ENCODE measurements at places on chromosomes 4 and X.
A peak's percentile ranks its signal among the peaks of the same experiment; 100 is the strongest.

DNA sequence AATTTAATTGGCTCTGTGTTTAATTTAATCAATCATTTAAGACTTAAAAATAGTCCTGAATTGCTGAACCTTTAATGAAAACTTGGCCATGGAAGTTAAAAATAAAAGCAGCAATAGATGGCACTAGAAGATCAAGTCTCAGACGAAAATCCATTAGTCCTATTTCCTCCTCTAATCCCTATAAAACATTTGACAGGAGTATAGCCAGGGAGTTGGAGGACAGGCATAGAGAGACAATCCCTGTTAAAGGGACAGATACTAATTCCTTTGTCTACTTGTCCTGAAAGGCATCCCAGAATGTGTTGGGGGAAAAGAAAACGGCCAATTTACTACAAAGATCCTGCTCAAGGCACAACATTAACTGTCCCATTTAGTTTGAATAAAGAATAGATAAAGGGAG, 276.3 kb upstream of the TACR3 start:
- no peak for DNase-seq

DNA sequence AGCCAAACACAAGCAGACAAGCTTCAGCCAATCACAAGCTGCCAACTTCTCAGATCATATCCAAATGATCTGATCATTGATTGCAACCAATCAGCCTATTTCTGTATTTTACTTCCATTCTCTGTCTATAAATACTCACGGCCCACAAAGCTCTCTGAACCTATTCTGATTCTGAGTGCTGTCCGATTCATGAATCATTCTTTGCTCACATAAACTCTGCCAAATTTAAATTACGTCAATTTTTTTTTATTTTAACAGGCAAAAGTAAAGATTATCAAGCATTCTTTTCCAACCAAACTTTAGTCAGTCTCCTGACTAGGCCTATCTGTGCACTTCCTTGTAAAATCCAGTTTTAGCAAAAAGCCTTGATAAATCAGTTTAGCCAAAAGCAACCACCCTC, 1.8 kb upstream of the TCEANC start:
- DNase-seq: no peak

DNA sequence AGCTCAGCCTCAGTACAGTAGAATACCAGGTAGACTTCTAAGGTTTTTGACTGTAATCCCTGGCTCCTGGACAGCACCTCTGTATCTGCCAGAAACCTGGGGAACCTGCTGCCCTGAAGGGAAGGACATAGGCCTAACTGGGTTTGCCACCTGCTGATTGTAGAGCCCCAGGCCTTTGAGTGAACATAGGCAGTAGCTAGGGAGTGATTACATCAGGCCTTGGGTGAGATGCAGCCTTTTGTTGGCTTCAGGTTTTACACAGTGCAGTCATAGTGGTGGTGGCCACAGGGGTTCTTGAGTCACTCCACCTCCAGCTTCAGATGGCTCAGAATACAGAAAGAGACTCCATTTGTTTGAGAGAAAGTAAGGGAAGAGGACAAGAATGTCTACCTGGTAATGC, 19.3 kb downstream of the IQCM start:
- DNase-seq: no peak

DNA sequence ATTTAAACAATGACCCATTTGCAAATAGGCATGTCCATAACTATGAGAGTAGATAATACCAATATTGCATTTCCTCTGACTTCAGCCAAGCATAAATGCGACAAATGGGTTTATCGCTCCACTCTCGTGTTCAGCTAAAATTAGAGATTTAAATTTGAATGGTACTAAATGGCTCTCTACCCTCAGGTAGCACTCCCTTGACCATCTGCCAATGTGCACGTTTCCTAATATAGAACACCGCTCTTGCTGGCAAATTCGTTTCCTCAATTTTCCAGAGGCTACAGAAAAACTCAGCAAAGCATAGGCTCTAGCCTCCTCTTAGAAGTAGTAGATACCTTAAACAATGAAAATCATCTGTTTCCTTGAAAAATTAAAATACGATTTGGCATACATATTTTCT, 251.6 kb downstream of the ADGRA3 start:
- DNase-seq: no peak

GRCh38 chr4:184587221-184587620, 62.0 kb downstream of the CASP3 start:
- no peak for DNase-seq

GRCh38 chr4:156952078-156952759, 19.4 kb downstream of the PDGFC start:
- DNase-seq: no peak

DNA sequence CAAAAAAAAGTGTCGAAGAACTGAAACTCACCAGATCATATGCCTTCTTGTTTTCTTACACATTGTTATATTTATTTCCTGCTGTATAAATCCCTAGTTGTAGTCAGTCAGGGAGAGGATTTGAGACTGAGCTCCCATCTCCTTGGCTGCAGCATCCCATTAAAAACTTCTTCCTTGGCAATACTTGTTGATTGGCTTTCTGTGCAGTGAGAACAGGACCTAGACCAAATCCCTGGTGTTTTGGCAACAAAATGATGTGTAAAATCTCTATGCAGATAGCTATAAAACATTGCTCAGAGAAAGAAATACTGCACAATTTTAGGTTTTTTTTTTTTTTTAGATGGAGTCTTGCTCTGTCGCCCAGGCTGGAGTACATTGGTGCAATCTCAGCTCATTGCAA, 47.9 kb downstream of the TRIML1 start:
- DNase-seq: no peak

- peak; percentile 15 for DNase-seq
Measured at GRCh38 chr4:128810331-128810870, 901 bp downstream of the JADE1 start.

DNA sequence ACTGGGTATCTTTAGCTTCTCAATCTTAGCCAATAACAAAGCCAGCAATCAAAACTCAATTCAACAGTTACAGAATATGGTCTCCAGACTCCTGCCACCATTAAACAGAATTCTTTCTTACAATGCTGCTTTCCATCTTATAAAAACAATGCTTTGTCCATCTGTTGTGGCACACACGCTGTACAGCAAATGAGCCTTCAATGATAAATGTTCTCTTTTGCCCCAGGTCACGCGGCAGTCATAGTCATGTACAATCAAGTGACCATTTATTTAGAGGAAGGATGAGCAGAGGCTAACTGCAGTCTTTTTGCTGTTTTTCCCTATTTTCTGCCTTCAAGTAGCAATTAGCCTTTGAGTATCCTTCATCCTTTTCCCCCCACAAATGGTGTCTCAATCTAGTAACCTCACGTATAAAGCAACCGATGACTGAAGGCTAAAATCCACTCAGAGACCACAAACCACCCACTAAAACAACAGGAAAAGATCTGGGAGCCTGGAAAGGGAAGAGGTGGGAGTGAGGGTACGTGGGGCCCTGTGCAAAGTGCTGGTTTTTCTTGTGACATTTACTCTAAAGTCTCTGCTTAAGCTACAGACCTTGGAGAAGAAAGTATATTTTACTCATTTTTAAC, 24.4 kb downstream of the TRIM2 start:
- DNase-seq: no peak

DNA sequence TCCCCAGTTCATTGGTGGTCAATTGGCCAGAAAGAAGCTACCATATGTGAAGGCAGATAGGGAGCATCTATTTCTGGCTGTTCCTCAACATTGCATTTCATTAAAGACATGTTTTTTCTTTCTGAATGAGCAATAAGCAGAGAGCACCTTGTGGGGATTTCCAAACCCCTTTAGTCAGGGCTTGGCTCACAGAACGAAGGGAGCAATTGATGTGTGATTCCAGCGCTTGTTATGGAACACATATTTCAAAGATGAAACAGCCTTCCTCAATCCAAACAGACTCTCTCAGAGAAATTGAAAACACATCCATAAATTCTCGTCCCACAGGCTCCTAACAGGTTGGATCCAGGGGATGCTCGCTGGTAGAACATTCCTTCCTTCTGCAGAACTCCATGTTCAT, 84.1 kb downstream of the CLCN4 start:
- DNase-seq: no peak

GRCh38 chrX:48107717-48108116, 22.7 kb upstream of the SPACA5B start:
- DNase-seq: no peak

DNA sequence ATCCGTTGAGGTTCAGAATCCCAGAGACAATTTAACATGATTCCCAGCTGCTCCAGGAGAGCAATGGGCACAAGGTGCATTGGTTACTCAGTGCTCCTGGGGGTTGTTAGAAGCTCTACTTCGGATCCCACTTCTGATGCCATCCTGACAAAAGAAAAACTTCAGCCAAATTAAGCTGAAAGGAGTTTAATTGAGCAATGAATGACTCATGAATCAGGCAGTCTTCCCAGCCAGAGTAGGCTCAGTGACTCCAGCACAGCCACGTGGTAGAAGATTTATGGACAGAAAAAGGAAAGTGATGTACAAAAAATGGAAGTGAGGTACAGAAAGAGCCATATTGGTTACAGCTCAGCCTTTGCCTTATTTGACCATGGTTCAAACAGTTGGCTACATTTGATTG, 95.7 kb downstream of the PWWP3B start:
- no peak for DNase-seq

DNA sequence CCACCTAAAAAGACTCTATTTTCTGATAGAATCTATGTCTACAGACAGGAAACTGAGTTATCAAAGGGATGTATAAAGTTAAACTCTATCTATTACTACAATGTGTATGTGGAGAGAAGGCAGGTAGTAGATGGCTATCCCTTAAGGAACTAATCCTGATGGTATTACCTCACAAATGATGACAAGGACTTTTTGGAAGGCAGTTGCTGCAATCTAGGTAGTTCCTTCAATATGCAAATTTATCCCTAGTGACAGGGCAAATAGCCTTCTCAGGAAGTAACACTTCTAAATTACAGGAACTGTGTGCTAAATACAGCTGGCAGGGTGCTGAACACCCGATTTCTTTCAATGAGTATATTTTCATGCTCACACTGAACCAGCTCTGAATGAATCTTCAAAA, 177.4 kb downstream of the COL25A1 start:
- no peak for DNase-seq

DNA sequence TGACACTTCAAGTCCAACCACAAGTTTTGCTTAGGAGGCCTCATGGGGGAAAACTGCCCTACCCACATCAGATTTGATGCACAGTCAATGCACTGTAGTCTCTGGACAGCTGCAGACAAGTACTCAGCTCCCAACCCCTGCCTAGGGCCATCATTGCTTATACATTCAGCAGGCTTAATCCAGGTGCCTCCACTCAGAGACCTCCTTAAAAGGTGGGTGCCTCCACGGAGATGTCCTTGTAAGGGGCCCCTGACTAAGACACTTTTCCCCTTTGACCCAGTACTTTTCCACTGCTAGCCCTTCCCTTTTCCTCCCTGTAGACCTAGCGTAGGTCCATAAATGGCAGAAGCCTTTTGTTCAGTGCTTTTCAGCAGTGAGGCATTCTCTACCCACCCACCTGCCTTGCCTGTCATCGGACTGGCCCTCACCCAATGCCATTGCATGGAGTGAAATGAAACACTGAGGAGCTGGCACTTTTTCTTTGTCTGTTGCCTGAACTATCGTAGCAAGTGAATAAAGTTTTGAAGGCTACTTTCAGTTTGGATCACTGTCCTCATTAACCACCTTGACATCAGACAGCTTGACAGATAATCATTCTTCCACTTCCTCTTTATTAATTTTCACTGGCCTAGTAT, 23.8 kb upstream of the PLK4 start:
- DNase-seq: no peak

GRCh38 chrX:114611018-114611619, 27.2 kb downstream of the HTR2C start:
- no peak for DNase-seq

GRCh38 chrX:10433296-10433965, 187.0 kb downstream of the MID1 start:
- no peak for DNase-seq

DNA sequence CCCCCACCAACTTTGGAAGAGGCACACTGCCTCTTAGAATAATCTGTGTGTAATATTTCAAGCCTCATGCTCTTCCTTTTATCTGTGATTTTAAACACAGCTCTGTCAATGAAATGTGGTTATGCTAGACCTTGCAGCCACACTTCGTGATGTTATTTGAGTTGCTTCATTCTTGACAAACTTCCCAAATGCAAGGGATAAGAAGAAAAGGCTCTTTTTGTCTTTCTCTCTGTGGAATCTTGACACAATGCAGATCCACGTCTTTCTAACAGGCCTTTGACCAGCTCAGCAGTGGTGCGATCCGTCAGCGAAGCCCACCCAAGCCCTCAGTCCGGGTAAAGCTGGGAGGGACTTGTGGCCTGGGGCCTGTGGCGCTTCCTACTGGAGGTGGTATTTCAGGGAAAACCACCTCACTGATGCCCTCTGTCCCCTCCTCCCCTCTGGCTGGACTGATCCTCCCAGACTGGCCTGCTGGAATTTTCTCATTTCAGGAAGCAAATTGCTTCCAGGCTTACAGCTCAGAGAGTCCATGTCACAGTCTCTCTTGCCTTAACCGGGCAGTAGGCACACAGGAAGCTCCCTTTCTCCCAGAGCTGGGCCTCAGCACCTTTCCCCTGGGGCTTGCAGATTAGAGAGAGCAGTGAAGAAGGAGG, 19.5 kb upstream of the CCKAR start:
- no peak for DNase-seq

- DNase-seq: peak; percentile 66
Measured at GRCh38 chr4:7649741-7650531, 215.2 kb upstream of the PSAPL1 start.

- DNase-seq: no peak
Measured at GRCh38 chr4:147498031-147498660, 17.2 kb downstream of the EDNRA start.

DNA sequence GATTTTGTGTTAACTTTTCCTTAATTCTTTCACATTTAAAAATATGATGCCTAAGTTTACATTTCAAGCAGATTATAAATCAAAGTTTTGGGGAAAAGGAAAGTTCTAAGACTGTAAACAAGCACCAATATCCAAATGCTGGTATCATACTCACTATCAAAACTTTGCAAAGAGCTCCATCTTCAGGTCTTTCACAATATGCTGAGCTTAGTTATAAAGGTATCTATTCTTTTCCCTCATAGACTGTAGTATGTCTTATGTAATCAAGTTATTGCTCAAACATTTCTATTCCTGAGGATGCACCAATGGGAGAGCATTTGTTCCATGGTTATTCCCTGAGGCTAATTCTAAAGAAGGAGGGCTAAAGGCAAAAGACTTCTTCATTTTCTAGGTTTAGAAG, 207.9 kb upstream of the FAM241A start:
- DNase-seq: no peak

DNA sequence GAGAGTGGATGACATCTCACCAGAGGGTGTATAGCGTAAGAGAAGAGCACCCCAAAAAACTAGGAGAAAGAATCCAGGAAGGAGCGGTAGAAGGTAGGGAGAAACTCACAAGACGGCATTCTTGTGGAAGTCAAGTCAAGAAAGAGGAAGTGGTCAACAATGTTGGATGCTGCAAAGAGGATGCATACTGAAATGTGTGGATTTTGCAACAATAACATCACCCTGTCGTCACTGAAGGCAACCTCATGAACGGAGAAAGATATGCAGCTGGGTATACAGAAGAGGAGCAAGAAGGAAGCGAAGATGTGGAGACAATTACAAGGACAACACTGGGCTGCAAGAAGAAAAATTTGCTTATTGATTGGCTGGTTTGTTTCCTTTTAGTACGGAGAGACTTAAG, 11.4 kb upstream of the TAPT1 start:
- no peak for DNase-seq

GRCh38 chrX:103356858-103357257, 552 bp downstream of the TCEAL9 start:
- no peak for DNase-seq
